ENCODE measurements at places on chromosomes 7 and 10.

GRCh38 chr10:84298057-84298456 lies 30.3 kb upstream of the CCSER2 start:
- no peak for DNase-seq

- no peak for DNase-seq
Observed at GRCh38 chr7:1741751-1742554, 71.9 kb downstream of the ELFN1 start.

DNA sequence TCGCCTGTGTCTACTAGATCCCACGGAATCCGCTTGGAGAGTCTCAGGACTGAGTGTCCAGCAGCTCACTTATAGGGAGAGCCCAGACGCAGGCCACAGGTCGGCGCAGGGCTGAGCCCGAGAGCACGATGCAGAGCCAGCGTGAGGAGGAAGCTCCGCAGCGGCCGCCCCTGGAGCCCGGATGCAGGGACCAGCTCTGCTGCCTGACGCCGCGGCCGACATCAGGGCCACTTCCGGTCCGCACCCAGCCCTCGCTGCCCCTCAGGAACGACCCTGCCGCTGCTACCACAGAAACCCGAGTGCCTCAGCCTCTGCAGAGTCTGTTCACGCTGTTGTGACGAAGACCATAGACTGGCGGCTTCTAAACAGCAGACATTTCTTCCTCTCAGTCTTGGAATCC lies 275.8 kb upstream of the PPP2R2D start:
- DNase-seq, result no peak

GRCh38 chr7:18536486-18536885 lies 40.9 kb downstream of the HDAC9 start:
- DNase-seq, result no peak

- no peak for DNase-seq
Observed at GRCh38 chr10:61548364-61548763, 95.2 kb upstream of the TMEM26 start.

GRCh38 chr7:129375141-129375938 lies 58.9 kb upstream of the STRIP2 start:
- no peak for DNase-seq

DNA sequence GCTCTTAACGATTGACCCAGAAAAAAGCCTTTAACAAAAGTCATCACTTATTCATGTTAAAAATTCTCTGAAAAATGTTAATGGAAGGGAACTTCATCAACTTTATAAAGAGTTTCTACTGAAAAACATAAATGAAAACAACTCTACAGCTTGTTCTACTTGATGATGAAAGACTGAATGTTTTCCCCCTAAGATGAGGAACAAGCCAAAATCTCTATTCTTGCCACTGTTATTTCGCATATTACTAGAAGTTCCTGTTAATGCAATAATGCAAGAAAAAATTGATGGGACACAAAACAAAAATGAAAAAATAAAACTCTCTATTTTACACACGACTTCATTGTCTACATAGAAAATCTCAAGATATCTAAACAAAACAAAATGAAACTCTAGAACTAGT lies 249.8 kb upstream of the AKR1E2 start:
- no peak for DNase-seq

DNA sequence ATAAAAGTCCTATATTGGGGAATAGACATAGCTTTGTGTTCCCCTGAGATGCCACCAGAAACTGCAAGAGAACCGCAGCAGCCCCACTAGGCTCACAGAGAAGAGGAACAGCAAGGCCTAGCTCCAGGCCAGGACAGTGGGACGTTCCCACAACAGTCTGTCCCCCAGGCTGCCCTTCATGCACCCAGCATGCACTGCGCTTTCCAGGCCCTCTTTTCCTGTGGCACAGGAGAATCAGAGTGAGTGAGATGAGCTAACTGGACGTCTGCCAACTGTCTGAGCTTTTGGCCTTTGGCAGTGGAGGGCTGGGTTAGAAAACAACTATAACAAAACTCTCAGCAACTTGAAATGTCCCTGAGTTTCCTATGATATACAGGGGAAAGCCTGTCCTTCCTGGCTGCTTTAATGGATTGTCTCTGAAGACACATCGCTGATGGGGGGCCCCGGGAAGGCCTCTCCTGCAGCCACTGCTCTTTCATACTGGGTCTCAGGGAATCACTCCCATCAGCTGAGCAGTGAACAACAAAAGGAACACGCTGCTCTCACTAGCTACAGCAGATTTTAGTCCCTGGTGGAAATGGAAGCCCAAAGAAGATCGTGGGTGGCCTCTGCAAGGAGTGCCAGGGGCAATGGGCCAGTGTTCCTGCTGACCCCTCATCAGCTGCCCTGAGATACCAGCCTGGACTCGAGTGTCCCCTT lies 53.5 kb downstream of the PODXL start:
- DNase-seq, result no peak

DNA sequence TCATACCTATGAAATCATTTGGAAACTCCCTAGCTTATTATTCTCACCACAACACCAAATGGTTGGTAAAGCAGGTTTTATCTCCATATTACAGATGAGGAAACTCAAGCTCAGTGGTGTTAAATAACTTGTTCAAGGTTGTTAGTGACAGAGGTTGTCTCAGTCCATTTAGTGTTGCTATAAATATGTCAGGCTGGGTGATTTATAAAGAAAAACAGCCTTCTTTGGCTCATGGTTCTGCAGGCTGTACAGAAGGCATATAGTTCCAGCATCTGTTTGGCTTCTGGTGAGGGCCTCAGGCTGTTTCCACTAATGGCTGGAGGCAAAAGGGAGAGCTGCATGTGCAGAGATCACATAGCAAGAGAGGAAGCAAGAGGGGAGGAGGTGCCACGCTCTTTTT lies 96.6 kb downstream of the ZNF438 start:
- no peak for DNase-seq

DNA sequence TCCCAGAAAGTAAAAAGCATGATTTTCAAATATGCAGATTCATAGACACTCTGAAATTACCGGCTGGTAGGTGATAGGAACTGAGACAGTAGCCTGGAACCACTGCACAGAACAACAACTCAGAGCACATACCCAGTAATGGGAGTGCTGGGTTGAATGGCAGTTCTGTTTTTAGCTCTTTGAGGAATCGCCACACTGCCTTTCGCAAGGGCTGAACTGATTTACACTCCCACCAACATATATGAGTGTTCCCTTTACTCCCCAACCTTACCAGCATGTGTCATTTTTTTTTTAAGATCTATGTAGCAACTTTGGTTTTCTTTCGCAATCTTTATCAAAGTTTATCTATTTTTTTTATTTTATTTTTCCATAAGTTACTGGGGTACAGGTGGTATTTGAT lies 358.8 kb downstream of the CALN1 start:
- DNase-seq, result no peak

DNA sequence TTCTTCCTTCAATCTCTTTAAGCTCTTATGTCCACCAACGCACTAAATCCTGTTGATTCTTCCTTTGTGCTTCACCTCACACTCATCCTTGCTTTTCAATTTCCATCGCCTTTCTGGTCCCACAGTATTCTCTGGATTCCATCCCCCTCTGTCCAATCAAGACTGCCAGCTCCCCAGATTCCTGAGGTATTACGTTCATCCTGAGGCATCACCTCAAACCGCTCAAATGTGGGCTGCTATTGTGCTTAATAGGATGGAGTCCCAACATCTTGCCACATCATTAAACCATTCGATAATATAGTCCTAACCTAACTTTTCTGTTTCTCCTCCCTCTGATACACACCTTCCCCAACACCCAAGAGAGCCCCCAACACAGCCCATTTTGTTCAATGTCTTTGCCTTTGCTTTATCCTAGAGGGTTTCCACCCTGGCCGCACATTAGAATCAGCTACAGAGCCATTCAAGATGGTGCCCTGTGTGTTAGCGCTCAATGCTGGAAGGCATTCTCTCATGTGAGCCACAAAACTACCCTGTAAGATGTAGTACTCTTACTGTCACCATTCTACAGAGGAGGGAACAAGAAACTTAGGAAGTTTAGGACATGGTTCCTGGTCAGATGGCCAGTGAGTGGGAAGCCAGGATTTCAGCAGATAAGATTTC lies 79.5 kb upstream of the LEP start:
- DNase-seq, result no peak

- no peak for DNase-seq
Observed at GRCh38 chr10:104347295-104348045, 6.2 kb upstream of the CFAP58 start.

DNA sequence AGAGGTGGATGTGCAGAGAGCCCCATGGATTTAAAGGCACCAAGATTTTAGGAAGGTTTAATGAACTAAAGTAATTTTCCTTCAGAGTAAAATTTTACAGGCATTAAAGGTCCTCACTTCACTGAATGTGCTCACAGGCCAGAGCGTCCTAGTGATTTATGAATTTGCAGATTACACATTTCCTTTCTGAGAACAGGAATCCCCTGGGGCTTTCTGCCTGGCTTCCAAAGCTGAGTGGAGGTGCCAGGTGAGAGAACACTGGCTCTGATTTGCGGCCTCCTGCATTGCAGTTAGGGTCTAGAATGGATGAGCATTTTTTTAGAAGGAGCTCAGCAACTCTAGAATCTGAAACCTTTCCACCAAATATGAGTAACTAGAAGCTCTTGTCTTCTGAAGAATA lies 194.3 kb downstream of the SORCS3 start:
- DNase-seq, result no peak

GRCh38 chr10:69497611-69498390 lies 46.5 kb downstream of the TSPAN15 start:
- no peak for DNase-seq

DNA sequence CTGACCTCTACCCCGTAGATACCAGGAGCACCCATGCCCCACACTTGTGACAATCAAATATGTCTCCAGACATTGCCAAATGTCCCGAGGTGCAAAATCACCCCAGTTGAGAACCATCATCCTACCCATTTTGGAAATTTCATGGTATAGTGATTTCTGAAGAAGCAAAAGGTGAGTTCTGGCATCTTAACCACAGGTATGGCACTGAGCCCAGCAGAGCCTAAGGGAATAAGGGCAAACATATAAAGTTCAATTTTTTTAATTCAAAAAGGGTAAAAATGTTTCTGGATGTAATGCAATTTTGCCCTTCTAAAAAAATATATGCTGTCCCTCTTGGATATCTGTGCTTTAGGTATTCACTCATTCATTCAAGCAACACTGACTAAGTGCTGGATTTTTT lies 30.5 kb upstream of the CPXM2 start:
- DNase-seq, result no peak

- DNase-seq, result no peak
Observed at GRCh38 chr7:101912716-101913110, 95.3 kb downstream of the CUX1 start.

DNA sequence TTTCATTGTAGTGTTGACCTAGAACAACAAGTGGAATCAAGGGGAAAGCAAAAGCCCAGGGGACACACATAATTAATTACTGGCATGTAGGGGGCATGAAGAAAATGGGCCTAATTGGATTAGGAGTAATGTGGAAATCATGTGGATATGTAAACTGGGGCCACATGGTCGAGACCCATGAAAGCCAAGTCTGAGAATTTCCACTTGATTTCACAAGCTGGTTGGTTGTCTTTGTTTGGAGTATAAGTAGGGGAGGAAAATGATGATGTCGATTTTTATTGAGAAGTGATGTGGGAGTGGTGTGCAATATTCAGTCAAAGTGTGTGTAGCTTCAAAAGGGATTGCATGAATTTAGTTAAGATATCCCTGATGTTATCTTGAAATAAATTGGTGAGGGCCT lies 131.8 kb downstream of the LRRC4 start:
- DNase-seq, result no peak

GRCh38 chr10:123942114-123942861 lies 50.7 kb upstream of the CPXM2 start:
- DNase-seq, result no peak

- no peak for DNase-seq
Observed at GRCh38 chr10:21170216-21170615, 273.1 kb upstream of the NEBL start.

DNA sequence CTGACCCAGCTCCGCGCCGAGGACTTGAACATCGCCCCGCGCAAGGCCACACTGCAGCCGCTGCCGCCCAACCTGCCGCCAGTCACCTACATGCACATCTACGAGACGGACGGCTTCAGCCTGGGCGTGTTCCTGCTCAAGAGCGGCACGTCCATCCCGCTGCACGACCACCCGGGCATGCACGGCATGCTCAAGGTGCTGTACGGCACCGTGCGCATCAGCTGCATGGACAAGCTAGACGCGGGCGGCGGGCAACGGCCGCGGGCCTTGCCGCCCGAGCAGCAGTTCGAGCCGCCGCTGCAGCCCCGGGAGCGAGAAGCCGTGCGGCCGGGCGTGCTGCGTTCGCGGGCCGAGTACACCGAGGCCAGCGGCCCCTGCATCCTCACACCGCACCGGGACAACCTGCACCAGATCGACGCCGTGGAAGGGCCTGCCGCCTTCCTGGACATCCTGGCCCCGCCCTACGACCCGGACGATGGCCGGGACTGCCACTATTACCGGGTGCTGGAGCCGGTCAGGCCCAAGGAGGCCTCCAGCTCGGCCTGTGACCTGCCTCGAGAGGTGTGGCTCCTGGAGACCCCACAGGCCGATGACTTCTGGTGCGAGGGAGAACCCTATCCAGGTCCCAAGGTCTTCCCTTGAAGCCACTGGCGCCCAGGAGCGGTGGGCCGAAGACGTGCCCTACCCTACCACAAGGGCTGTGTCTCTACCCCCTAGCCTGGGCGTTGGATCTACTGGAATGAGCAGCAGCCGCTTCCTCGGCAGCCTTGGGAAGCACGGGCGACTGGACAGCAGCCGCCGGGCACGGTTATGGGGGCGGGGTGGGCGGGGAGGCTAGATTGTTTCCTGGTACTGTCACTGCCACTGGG lies 945 bp downstream of the ADO start:
- DNase-seq, result no peak

- DNase-seq, result no peak
Observed at GRCh38 chr7:118104812-118105441, 79.0 kb upstream of the LSM8 start.

DNA sequence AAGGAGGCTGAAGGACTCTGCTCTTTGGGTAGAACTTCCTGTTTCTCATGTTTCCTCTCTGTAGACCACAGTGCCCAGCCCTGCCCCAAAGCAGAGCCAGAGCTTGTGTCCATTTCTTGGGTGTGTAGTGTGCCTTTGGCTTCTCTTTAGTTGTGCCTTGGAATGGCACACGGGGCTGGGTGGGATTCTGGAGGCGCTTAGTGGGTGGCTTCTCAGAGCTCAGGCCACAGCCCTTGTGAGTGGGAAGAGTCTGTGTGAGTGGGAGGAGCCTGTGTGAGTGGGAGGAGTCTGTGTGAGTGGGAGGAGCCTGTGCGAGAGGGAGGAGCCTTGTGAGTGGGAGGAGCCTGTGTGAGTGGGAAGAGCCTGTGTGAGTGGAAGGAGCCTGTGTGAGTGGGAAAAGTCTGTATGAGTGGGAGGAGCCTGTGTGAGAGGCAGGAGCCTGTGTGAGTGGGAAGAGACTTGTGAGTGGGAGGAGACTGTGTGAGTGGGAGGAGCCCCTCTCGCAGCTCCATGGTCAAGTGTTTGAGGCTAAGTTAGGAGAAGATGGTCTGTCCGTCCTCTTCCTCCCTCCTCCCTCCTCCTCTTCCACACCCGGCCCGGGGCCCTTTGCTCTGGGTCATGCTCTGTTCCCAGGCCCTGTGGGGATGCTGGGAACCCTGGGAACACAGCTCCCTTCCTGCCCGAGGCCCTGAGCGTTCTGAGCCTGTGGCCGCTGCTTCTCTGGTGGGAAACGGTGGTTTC lies 153.0 kb downstream of the GRK5 start:
- no peak for DNase-seq

GRCh38 chr7:129664029-129665012 lies 52.8 kb downstream of the NRF1 start:
- DNase-seq, result peak; percentile 57

Measured in AG04450 (cell line).